ENCODE measurements at places on chromosomes 6 and 20. TPM values are rescaled to one million over a fixed set of nuclear protein-coding genes. Genes with fewer than 3 reads are reported as not detected.

DNA sequence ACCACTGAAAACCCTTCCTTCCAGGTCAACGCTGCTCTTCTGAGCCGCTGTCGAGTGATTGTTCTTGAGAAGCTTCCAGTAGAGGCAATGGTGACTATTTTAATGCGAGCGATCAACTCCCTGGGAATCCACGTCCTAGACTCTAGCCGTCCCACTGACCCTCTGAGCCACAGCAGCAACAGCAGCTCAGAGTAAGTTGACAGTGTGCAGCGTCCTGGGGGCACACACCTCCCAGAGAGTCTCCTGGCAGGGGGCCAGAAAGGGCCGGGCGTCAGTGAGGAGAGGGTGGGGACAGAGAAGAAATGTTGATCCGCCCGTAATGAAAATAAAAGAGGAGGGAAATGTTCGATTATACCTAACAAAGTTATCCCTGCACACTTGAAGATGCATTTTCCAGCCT, 5.0 kb downstream of the WRNIP1 start:
- no peak for DNase-seq

DNA sequence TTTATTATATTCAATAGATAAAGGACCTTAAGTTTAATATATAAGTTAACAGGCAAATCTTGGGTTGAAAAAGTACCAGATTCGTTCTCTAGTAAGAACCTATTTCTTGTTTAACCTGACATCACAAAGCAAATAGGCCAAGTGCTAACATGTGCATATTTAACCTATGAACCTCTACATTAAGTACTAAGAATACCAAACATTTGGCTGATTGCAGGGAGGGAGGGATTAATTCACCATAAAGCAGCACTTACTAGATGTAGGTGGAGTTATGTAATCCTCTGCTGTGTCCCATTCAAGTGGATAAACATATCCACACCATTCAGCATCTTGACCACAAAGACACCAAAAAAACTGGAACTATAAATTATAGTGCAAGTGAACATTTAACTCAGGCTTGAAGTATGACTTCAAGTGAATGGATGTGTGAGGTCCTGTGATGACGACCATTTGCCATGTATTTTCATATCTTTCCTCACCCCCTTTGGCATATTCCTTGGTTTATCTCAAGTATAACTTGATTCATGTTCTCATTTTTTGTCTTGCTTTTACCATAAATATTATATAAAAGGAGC, 10.2 kb downstream of the STX11 start:
- DNase-seq = no peak

SLC22A2 gene
- 0.43 TPM for total RNA-seq

ZC3H12D gene
- 1.8 TPM for total RNA-seq

PLN gene
- 234 TPM for total RNA-seq

DNA sequence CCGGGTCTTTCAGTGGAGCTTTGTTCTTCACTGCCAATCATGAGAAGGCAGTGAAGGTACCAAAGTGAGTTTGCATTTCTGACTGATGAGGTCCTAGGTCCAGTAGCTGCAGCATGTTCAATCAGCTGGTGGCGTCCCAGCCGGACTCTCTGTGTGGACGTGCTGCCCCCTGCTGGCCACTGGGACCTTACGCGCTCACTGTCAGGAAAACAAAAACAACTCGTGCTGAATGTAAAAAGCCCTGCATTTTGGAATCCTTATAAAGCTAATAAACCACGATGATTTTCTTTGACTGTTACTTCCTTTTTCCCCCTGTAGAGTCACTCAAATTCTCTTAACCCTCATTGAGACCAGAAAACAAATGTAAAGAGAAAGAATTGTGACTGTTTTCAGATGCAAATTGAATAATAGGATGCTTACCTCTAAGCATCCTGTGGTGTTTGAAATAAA, 4.9 kb upstream of the CD24 start:
- peak; percentile 95 for DNase-seq

DNA sequence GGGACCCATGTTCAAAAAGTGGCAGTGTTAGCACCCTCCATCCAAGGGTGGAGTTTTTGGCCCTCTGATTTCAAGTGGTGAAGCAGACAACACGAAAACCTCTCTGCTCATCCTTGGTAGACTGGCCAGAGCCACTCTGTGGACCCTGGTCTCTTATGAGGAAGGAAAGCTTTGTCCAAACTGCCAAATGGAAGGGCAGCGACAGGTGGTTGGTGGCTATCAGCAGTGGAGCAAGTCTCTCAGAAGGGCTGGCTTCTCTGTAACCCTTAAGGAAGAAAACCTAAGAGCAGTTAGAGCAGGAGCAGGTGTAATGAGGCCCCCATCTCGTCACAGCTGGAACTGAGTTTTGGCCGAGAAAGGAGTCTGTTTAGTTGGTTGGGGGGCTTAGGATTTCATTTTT, 155.8 kb downstream of the SLC16A10 start:
- no peak for DNase-seq

ARFGEF2 gene
- total RNA-seq = 27.5 TPM

HLA-DQA1 gene
- 8.7 TPM for total RNA-seq

SLC12A5 gene
- 0.48 TPM for total RNA-seq

GRCh38 chr6:15947923-15948322, 181.0 kb upstream of the MYLIP start:
- DNase-seq = no peak

NAPB gene
- 11.0 TPM for total RNA-seq

- DNase-seq = no peak
These were observed 17.3 kb downstream of the FARS2 start for GRCh38 chr6:5278565-5279120.

MYT1 gene
- total RNA-seq = not detected

- DNase-seq = no peak
These were observed at the start of gene VNN1 for GRCh38 chr6:132713352-132714134. TSS of gene VNN1 (minus strand) at chr6:132714055. CDS start at chr6:132714035, 20 bp downstream.

DNA sequence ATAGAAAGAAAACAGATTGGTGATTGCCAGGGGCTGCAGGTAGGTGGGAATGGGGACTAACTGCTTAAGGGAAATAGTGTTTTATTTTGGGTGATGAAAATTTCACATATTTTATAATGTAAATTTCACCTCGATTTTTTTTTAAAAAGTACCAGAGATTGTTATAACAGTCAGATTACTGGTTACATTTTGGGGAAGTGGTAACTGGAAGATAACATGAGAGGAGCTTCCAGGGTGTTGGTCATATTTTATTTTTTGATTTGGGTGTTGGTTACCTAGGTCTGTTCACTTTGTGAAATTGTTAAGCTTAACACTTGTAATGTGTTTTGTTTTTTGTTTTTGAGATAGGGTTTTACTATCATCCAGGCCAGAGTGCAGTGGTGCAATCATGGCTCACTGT, 17.2 kb upstream of the CRIP3 start:
- no peak for DNase-seq

SIRPB1 gene
- 11.2 TPM for total RNA-seq

DNA sequence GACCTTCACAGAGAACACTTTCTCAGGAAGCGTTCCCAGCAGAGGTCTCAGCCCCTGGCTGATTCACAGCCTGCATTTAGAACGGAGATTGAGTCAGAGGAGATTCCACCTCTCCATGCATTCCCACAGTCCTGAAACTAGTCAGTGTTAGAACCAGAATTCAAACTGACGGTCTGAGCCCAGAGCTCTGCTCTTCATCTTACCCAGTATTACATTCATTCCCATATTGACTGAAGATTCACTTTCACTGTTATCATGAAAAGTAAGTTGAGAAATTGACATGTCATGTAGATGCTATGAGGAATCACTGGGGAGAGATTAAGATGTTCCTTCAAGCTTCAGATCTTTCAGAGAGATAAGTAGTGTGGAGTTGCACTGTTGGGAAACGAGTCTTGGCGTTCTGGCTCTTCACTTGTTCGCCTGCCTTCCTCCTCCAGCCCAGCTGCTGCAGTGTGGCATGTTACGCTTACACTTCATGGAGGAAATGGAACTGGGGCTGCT, 28.3 kb downstream of the MAS1 start:
- DNase-seq = no peak

SLPI gene
- 14.6 TPM for total RNA-seq

DNA sequence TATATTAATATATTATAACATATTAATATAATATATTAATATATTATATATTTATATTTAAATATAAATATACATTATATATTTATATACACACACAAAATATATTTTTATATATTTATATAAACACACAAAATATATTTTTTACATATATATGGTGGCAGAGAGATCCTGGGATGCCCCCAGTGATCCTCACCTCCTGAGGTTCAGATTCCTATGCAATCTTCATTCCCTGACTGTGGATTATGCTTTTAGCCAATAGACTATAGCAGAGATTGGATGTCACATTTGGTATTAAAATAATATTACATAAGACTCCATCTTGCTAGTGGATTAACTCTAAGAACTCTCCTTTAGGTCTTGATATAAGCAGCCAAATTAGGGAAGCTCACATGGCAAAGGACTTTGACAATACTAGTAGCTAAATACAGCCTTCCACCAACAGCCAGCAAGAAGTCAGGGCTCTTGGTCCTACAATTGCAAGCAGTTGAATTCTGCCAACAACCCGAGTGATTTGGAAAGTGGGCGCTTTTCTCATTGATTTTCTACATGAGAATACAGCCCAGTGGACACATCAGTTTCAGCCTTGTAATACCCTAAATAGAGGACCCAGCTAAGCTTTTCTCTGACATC, 681.0 kb downstream of the C6orf118 start:
- no peak for DNase-seq

GNMT gene
- not detected for total RNA-seq

RAD21L1 gene
- total RNA-seq = not detected

GRCh38 chr20:45098103-45098773, 2.7 kb downstream of the KCNS1 start:
- no peak for DNase-seq

DNA sequence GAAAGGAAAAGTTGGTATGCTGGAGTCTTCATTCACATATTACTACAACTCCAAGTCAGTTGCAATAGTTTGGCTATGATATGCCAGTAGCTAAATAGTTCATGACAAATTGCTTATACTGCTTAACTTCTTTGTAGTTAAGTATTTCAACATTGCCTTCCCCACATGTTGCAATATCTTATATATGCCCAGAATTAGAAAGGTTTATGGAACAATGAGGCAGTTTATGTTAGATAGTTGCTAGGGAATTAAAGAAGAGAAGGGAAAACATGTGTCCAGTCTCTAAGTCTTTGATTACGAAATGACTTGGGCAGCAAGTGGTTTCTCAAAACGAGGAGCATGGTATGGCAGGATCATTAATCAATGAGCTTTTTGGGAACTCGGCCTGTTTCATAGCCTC, 145.8 kb downstream of the PLCB4 start:
- DNase-seq = no peak

DNA sequence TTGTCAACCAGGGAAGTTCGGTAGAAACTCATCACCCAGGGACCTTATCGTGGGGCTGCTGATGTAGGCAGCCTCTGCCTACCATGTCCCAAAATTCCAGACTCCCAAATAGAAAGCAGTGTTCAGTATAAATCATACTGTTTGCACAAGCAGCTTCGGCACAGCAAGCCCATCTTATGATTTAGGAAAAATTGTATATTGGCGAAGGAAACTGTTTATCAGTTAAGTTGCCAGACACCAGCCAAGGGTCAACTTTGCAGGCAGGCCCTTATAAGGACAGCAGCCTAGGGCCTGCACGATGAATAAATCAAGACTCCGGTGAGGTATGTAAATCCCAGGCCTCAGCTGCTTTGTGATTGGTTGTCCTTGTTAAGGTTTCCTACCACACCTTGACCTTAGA, 36.8 kb downstream of the GFOD1 start:
- no peak for DNase-seq

GRCh38 chr6:169452117-169452868, 198.6 kb upstream of the THBS2 start:
- peak; percentile 93 for DNase-seq

DNA sequence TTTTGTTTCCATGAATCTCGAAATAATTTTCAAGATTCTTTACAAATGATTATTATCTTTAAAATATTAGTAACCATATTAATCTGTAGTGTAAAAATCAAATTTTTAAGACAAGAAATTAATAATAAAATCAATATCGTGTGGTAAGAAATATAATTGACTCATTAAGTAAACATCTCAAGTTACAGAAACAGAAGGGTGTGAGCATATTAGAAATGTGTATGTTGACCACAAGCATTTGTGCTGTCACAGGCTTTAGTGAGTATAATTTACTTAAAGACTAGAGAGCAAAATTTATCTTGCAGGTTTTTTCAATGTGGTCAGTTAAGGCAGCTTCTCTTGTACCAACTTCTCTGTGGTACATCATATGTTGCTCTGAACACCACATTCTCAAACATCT, 566.5 kb upstream of the IRAK1BP1 start:
- DNase-seq = no peak

DNA sequence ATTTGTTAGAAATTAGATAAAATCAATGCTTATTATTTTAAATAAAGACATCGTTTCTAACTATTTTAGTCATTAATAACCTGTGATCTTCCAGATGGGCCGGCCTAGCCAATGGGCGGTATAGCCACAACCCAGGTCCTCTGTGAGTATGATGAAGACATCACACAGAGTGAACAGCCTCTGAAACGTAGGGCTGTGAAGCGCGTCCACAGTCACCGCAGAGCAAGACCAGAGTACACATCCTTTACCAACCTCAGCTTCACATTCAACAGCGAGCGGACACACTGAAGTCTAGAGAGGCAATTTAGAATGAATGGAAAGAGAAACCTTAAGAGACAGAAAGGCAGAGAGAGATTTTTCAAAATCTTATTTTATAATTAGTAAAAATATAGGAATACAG, 125.0 kb upstream of the RPS6KA2 start:
- DNase-seq = no peak

QKI gene
- total RNA-seq = 138 TPM

- DNase-seq = no peak
These were observed 256.4 kb downstream of the TMEM242 start for GRCh38 chr6:157066781-157067491.

DNA sequence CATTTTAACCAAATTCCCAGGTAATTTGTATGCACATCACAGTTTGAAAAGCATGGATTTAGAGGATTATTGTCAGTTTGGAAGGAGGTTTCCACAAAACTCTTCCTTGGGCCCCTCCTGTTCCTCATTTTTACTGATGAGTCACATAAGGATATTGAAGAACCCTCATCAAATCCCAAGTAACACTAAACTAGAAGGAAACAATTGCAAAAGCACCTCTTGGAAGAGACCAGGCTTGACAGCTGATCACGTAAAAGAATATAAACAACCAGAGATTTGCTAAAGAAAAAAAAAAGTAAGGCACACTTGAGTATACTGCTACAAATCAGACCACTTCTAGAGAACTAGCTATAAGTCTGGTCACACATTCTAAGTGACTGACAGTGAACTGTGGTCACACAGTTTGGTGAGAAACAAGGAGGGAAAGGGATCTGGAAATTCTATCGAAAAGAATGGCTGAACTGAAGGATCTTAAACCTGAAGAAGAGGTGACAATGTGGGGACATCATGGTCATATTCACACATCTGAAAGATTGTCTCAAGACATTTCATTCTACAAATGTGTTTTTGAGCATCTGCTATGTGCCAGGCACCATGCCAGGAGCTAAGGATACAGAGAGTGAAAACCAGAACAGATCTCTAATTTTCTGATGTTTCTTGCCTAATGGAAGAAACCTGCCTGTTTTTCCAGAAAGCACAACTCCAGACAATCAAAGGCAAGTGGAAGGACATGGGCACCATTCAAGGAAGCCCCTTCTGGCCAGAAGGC, 24.1 kb downstream of the ZHX3 start:
- DNase-seq = no peak

CCN5 gene
- total RNA-seq = 210 TPM

- no peak for DNase-seq
These were observed 702.1 kb downstream of the RFPL4B start for GRCh38 chr6:113049190-113049589.

- no peak for DNase-seq
These were observed 203.7 kb downstream of the NFATC2 start for GRCh38 chr20:51338692-51339440.

GRCh38 chr6:21003780-21004541, 469.7 kb downstream of the CDKAL1 start:
- no peak for DNase-seq

All from posterior vena cava (tissue), 2 donors.